MM.1S (cell line): ENCODE measurements at places on chromosomes 2 and 18.

DNA sequence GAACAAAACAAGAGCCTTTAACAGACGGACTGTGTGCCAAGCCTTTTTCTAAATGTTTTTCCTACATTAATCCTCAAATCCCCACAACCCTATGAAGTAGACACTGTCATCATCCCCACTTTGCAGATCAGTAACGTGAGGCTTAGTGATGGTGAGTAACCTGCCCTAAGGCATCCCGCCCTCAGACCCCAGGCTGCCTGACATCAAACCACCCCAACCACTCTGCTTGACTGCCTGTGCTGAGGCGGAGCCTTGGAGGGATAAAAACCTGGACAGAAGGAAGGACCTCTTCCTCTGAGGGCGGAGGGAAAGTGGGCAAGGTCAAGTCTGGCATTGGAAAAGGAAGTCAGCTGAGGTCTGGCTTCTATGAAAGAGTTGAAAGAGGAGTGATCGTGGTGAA lies 104.6 kb downstream of the SP3 start:
- DNase-seq: no peak

DNA sequence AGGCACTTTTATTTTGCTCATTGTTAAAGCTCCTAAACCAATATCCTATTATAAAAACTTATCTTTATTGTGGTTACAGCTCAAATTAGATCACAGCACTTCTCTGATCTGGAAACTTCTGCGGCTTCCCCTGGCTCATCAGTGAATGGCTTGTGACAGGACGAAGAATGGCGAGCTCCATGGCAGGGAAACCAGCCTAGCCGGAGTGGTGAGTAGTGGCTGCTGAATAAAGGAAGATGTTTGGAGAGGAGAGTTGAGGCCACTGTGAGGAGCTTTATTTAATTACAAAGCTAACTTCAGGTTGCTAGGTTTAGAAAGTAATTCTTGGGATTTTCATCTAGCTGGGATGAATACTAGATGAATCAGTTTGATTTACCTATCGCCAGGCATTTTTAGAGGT lies 213.5 kb downstream of the CYRIA start:
- no peak for DNase-seq

DNA sequence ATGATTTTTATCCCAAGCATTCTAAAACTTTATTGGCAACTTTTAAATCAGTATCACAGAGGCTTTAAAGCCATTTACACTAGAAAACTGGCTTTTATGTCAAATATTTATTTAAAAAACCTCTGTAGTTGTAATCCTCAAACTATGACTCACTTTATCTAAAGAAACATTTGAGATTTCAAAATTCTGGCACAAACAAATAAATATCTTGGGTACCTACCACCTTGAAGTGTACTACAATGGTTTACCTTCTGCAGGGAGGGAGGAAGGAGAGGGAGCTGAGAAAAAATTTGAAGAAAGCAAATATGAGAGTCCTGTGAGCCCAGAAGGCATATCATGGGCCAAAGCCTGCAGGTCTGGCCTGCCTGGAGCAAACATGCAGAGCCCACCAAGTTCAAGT lies 155.6 kb downstream of the NCKAP5 start:
- no peak for DNase-seq

DNA sequence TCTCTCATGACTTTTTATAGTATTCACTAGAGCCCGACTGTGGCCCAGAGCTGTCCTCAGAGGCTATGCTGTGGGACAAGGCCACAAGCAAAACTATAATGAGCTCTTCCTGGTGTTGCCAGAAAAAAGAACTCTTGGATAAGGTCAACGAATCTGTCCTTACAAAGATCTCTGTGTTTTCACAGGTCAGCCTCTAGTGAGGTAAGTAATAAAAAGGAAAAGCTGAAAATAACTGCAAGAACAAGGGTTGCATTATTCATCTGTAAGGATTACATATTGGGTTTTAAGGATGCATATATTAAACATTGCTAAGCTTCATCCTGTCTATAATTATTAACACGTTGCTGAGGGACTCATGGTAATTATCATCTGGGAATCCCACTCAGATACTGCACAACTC lies 62.8 kb upstream of the ATL2 start:
- DNase-seq: no peak

DNA sequence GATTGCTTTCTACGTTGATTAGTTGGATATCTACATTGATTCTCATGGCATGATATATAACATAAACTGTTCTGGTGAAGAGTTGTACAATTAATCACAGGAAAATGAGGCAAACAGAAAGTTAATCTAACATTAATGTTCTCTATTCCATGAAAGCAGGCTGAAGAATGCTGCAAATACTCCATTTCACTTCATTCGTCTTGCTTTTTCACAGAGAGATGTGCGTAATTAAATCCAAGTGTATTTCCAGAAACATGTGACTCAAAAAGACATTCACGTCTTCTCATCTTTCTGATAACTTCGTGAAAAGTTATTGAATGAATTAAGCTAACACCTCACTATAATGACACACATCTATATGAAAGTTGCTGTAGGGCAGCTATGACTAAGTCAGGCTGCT lies 1471.5 kb downstream of the DPP10 start:
- DNase-seq: no peak

DNA sequence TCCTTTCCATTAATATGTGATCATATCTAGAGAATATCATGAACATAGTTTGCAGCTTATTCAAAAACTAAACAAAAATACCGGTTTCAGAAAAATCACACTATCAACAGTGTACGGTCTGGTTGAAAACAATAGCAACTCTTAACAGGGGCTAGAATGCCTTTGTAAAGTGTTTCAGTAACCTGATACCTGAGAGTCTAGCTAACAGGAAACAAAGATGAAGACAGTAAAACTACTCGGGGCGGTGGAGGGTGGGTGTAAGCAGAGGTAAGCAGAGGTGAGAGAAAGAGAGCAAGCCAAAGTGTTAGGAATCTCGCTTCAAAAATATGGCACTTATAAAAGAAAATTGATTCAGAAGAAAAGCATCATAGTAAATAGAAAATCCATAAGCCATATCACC lies 109.0 kb upstream of the RGPD4 start:
- no peak for DNase-seq

- no peak for DNase-seq
These were observed 1.3 kb downstream of the ARHGEF4 start for GRCh38 chr2:130837811-130838565.

- no peak for DNase-seq
These were observed 7.3 kb downstream of the TMX3 start for GRCh38 chr18:68707646-68708045.

GRCh38 chr2:120764492-120764891 lies 28.8 kb downstream of the GLI2 start:
- DNase-seq: no peak

GRCh38 chr2:178142274-178143065 lies 30.2 kb downstream of the RBM45 start:
- no peak for DNase-seq

- DNase-seq: no peak
These were observed at the start of gene IL36A for GRCh38 chr2:113005030-113005509. Gene IL36A, plus strand, starts transcription at chr2:113005459. Its CDS starts 413 bp downstream, at chr2:113005872.

DNA sequence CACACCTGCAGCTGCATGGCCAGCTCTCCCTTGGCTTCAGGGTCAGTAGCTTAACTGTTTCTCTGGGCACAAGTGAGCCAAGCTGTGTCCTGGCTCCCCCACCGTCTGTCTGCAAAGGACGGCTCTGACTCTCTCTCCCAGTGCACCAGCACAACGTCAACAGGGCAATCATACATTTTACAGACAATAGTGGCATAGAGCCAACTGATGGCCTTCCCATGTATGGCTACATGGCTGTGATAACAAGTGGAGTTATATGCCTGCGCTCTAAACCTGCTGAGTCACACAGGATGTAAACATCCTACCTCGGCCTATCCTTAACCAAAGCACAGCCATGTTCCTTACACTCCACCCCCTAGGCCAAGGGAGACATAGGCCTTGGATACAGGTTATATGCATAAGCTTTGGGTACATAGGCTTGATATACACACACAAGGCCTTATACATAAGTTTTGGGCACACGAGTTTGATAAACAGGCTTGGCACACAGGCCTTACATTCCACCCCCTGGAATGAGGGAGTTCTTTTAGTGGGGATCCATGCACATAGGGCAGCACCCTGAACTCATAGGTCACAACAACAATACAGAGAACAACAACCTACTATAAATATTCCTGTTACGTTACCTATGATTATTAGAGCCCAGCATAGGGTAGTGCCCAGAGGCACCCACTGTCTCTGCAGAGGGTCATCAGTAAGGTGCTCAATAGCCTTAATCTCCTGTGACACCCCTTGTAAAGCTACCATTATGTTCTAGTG lies 17.7 kb downstream of the PHOSPHO2 start:
- DNase-seq: no peak

DNA sequence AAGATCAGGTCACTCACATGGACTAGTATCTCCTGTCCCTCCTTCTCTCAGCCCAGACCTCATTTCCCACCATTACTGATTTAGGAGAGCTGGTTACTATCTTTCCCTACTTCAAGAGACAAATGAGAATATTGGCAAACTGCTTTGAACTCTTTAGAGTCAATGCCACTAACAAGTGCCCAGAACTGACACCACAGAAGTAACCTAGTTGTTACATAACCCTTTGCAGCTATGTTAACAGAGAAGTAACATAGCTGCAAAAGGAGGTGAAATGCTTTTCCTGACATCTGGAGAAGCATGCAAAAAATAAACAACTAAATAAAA lies 30.0 kb downstream of the TGFA start:
- DNase-seq: no peak

DNA sequence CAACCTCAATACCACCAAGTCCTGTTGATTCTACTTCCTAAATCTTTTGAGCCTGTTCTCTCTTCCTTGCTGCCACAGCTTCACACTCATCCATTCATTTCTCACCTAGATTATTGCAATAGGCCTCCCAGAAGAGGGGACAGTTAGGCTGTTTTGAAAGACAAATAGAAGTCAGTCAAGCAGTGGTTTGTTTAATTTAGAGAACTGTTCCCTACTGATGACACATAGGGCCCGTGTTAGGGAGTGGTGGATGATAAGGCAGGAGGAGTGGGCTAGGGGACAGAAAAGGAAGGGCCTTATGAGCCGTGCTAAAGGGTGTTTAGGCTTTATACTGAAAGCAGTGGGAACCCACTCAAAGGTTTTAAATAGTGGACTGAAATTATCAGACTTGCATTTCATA lies 59.6 kb upstream of the ZFP36L2 start:
- DNase-seq: no peak

DNA sequence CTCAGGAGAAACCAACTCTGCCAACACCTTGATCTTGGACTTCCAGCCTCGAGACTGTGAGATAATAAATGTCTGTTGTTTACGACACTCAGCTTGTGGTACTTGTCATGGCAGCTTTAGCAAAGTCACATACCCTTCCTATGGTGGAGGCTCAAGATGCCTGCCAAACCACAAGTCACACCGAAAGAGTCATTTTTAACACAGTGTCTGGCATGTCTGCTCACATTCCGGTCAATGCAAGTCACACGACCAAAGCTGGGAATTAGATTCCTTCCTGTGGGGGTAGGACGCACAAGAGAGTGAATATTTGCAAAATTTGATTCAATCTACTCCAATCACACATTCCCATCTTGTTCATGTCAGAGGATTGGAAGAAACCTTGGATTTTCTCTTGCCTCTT lies 24.6 kb downstream of the KCNE4 start:
- DNase-seq: no peak

DNA sequence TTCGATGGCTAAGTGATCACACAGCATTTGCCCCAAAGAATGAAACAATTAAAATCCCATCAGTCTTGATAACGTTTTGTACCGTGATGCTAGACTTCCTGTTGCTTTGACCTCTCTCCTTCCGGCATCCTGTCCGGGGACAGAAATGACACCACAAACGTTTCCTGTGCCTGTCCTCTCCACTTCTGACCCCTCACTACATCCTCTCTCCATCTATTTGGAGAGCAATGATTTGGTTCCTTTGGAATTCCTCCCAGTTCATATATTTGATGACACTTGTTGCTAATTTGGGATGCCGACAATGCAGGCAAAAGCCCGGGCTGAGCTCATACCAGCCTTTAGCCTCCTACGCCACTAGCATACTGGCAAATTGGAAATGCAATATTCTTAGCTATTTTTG lies 151.2 kb upstream of the CCDC68 start:
- no peak for DNase-seq
